Activated naive CD4-positive, alpha-beta T cell treated with anti-CD3 and anti-CD28 coated beads for 36 hours (primary cell): ENCODE measurements at places on chromosomes 12 and 14. TPM values are rescaled to one million over a fixed set of nuclear protein-coding genes. Genes with fewer than 3 reads are reported as not detected.

RNASE7 gene
- total RNA-seq, result not detected

PRKD1 gene
- not detected for total RNA-seq

GRCh38 chr14:24195186-24196070 is at the start of gene TM9SF1:
TSS of gene TM9SF1 (minus strand) at chr14:24195441. CDS start at chr14:24195019, 422 bp downstream.
- peak; percentile 89 for DNase-seq

GRCh38 chr12:123886931-123887582 is 85.6 kb downstream of the CCDC92 start:
- no peak for DNase-seq

DNA sequence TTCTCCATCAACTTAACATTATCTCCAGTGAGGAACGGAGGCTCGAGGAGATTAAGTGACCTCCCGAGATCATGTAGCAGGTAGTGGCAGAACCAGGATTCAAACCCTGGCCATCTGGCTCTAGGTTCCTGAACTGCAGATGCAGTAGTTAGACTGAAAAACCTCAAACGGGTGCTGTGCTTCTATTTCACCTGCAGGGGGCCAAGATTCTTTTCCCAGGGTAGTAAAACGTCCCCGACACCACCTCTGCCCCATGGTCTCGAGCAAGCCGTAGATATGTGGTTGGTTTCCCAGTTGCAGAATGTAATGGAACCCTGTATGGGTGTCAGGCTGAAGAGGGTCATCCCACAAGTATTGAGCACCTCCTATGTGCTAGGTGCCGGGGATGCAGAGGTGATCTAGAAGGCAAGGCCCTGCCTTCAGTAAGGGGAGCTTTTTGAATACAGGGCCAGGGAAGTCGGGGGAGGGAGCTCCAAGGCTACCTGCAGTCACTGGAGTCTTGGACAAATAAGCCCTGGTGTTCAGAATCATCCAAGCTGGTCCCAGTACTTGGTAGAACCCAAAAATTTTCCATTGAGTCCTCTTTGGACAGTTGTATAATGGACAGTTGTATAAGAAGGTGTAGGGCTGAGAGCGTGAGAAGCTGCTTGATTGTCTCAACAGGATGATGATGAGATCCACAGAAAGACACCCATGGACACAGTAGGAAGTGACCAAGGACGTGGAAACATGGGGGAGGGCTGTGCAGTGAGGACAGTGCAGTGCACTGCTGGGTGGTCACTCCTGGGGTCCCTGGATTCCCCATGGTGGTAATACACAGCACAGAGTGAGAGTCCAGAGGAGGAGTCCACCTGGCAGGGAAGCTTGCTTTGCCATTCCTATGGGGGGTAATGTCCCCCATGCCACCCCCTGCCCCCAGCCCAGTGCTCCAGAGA is 197.2 kb downstream of the CHST11 start:
- peak; percentile 37 for DNase-seq

DNA sequence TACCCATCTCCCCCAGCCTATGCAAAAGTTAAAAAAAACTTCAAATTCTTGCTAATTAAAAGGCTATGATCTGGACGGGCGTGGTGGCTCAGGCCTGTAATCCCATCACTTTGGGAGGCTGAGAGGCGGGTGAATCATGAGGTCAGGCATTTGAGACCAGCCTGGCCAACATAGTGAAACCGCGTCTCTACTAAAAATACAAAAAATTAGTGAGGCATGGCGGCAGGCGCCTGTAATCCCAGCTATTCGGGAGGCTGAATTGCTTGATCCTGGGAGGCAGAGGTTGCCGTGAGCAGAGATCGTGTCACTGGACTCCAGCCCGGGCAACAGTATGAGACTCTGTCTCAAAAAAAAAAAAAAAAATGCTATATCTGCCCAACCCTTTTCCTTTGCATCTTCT is 925.4 kb downstream of the GALC start:
- DNase-seq, result no peak

RNASE4 gene
- 0.19 TPM for total RNA-seq

DNA sequence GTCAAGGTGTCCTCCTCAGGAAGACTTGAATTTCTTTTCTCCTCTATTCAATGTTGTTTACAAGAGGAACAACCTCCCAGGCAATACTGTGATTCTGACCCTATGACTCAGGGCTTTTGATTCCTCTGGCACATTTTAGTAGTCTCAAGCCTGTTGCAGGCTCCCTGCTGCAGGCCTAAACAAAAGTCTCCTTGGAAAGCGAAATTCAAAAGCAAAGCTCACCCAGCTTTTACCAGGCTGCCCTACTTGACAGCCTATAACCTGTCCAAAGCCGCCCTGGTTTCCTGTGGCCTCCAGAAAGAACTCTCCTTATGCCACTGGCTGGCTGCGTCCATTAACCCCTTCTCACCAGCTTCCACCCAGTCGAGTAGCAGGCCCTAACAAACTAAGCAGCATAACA is 11.6 kb downstream of the FGD6 start:
- no peak for DNase-seq

LRP1 gene
- total RNA-seq, result 1.0 TPM

DNA sequence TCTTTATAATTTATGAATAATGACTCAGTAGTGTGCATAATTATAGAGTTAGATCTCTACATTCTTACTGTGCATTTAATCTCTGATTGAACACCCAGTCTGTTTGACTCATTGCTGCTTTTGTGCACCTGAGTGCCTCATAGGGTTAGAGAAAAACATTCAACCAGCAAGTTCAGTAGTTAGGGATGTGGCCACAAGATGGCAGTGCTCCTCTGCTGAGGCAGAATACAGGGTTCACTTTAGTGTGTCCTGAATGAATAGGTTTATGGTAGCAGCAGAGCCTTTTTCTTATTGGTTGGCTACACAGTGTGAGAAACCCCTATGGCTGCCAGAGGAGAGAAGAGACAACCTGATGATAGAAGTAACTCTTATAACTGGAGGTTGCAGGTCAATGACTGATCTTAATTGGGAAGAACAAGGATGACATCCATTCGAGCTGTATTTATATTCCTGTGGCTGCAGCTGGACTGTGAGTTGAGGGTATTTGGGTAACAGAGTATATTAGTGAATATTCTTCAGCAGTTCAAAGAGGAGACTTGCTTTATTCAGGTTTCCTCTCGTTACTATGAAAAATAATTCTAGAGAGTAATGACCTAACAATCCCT is 194.9 kb upstream of the OR4E1 start:
- DNase-seq, result peak; percentile 95

- DNase-seq, result no peak
Measured at GRCh38 chr12:31804185-31804504, 75.3 kb upstream of the AMN1 start.

CAPZA3 gene
- total RNA-seq, result not detected

DNA sequence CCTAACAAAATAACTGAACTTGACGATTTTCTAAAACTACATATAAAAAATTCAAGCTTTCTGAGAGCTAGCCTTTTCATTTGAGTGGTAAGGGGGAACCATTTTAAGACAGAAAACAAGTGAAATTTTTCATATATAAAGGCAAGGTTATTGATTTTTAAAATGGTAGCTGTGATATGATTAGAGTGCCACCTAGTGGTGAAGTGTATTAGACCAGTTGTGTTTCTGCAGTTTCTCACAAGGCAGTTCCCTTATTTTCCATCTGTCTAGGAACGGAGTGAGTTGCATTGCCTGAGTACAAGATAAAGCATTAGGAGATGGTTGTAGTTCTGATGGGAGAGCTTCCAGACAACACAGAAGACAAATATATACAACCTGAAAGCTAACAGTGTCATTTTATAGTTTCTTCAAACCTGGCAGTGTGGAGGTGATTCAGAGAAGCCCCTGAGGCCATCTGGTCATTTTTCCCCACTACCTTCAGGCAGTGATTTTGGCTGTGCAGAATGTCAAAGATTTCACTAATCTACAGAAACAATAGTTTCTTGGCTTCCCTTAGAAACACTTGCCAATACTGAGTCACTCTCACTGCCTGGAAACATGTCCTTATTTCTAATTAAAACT is 180.8 kb downstream of the C12orf50 start:
- no peak for DNase-seq

SOX5 gene
- 0.41 TPM for total RNA-seq

DNA sequence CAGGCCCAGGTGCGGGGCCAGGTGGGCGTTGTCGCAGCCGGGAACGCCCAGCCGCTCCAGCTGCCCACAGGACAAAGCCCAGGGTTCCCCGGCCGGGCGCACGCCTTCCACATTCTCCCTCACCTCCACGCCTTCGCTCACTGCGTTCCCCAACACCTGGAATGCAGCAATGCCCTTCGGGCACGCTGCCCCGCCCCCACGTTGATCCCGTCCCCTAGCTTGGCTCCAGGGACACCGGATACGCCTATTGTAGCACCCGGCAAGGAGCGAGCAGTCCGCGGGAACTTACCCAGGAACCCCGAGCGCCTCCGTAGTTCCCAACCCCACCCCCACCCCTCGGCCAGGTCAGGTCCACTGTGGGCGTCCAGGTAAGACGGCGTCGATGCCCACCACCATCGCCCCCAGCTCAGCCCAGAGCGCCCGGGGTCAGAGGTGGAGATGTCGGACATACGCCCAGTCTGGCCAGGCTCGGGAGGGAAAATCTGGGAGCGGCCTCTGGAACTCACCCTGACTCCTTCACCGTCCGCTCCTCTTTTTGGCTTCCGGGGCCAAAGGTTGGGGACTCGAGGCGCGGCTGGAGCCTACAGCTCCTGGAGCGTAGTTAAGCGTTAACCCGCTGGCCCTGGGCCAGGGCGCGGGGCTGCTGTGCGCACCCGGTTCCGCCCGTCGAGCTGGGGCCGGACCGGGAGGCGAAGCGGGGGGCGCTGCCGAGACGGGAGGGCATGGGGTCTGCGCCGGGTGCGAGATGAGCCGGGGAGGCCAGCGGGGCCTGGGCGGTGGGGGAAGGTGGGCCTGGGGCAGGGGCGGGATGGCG is 594 bp upstream of the CEP170B start:
- no peak for DNase-seq

GRCh38 chr14:100670017-100670752 is 56.5 kb upstream of the DLK1 start:
- no peak for DNase-seq

GRCh38 chr12:4009979-4010704 is 136.9 kb upstream of the PARP11 start:
- no peak for DNase-seq

RAD52 gene
- total RNA-seq, result 17.9 TPM

GRCh38 chr12:49875115-49875720 is 28.5 kb downstream of the FAIM2 start:
- no peak for DNase-seq

BIN2 gene
- 33.8 TPM for total RNA-seq

GRCh38 chr12:63844391-63845341 is at the start of gene SRGAP1:
TSS of gene SRGAP1 (plus strand) at chr12:63844700. CDS start at chr12:63844817, 117 bp downstream.
- DNase-seq, result peak; percentile 18

- DNase-seq, result no peak
Measured at GRCh38 chr14:76564471-76565422, 188.8 kb downstream of the ESRRB start.

GRCh38 chr12:43728698-43729097 is 29.9 kb downstream of the PUS7L start:
- DNase-seq, result no peak

DNA sequence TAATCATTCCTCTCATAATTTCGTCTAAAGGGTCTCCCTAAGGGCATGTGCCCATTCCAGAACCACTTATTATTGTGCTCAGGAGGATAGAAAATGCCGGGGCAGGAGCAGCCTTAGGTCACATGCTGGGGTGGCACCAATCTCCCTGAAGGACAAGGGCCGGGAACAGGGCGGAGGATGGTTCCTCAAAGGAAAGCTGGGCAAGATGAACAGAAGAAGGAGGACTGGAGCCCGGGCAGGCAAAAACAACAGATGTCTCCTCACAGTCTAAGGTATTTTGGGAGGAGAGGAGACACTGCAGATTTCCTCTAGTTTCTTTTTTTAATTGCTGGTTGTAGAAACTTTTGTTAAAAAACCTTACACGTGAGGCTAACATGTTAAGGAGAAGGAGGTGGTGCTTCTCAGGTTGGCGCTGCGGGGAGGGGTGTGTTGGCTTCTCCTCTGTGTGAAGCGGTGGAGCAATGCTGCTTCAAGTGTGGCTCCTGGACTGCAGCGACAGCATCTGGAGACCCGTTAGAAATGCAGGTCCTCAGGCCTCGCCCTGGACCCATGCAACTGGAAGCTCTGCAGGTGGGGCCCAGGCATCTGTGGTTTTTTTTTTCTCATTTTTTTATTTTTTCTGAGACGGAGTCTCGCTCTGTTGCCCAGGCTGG is 164.8 kb downstream of the AACS start:
- DNase-seq, result no peak

DNA sequence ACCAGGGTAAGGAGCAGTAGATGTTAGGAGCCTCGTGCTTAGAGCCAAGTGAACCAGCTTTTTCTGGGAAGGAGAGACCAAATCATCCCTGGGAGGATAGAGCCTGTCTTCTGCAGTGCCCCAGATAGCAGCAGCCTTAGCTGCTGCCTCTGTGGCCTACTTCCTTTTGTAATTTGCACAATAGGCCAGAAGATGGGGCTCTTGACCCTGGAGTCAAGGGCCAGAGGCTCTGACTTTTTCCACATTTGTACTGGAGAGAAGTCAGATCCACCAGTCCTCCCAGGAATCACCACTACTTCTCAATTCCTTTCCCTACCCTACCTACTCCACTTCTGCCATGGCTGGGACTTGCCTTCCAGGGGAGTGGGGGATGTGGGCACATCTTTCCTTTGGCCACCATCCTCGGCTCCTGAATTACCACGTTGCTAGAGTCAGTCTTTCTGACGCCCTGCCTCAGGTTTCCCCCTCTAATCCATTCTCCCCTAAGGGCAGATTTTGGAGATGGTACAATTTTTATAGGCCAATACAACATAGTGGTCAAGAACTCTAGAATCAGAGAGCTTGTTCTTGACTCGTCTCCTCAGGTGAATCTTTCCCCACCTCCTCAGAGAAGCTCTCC is 3.3 kb upstream of the SLC4A8 start:
- peak; percentile 69 for DNase-seq

DNA sequence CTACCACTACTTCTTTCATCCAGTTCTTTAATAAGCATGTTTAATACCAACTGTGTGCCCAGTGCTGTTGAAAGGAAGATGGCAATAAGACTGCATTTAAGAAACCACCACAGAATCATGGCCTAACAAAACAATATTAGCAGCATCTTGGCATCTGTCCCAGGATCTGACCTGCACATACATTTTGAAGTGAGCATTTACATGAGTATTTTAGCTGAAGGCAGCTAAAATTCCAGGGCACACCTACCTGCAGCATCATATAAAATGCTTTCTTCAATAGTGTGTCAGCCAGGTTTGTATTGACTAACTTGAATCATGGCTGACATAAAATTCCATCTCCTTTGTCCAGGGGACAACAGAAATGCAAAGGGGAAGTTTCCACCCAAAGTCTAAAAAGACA is 65.0 kb upstream of the ARHGAP5 start:
- DNase-seq, result no peak

GRCh38 chr12:50918584-50919316 is 33.6 kb upstream of the HIGD1C start:
- no peak for DNase-seq

EPYC gene
- total RNA-seq, result not detected
